Upper lobe of right lung (tissue), 1 donor: ENCODE measurements at places on chromosomes 5 and 9. TPM values are rescaled to one million over a fixed set of nuclear protein-coding genes. Genes with fewer than 3 reads are reported as not detected.

- no peak for DNase-seq
These were observed 477.7 kb downstream of the TAF11L14 start for GRCh38 chr5:18111906-18112465.

DNA sequence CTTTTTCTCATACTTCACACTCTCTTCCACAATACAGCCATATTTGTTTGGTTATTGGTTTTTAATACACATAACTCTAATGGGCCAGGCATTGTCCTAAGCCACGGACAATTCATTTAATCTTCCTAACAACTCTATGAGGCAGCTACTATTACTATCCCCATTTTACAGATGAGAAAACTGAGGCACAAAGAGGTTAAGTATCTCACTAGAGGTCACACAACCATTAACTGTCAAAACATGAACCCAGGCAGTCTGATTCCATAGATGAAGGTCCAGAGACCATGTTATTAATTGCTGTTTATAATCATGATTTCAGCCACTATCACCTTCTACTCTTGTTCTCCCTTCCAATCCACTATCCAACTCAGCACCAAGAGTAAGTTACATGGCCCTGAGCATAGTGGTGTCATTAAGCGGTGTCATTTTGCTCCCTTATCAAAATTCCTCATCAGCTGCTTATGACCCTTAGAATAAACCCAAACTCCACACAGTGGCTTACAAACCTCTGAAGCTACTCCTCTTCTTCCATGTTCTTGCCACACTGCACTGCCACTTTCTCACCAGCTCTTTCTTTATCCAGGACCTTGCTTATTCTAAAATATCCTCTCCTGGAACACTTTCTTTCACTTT is 22.7 kb downstream of the CLINT1 start:
- no peak for DNase-seq

GRCh38 chr5:143262393-143263174 is 140.9 kb downstream of the NR3C1 start:
- no peak for DNase-seq

- DNase-seq: peak; percentile 93
These were observed 156.4 kb upstream of the RASEF start for GRCh38 chr9:83219154-83219923.

- DNase-seq: no peak
These were observed 196.2 kb downstream of the DTWD2 start for GRCh38 chr5:118791926-118792734.

GRCh38 chr9:23830929-23831730 is 5.1 kb upstream of the ELAVL2 start:
- no peak for DNase-seq

Gene FOXD4L3
- not detected for total RNA-seq
